ENCODE measurements at places on chromosomes 12 and 14.

DNA sequence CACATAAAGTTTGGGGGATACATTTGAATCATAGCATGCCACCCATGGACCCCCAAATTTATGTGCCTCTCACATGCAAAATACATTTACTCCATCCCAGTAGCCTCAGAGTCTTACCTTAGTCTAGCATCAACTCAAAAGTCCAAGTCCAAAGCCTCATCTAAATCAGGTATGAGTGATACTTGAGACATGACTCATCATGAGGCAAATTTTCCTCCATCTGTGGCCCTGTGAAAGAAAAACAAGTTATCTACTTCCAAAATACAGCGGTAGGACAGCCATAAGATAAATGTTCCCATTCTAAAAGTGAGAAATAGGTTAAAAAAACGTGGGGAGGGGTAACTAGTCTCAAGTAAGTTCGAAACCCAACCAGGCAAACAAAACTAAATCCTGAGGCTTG, 444.2 kb downstream of the SNAPC1 start:
- DNase-seq: no peak

GRCh38 chr14:100304825-100305323, 1.4 kb downstream of the SLC25A29 start:
- peak; percentile 55 for DNase-seq

GRCh38 chr12:106551410-106551809, 31.4 kb upstream of the RFX4 start:
- DNase-seq: no peak

DNA sequence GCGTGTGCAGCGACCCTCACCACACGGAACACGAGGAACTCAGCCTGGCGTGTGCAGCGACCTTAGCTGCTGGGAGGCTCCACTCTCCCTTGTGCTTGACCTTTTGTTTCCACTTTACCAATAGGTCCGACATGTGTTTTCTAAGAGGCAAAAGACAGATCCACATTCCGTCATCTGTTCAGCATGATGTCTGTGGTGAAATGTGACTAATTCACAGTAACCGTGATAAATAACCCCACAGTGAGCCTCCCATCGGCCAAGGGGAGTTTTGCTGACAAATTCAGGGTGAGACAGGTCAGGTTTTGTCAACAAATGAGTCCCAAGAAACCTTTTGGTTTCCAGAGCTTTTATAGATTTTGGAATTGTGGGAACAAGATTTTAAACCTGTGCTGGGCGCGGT, 55.9 kb downstream of the MOK start:
- peak; percentile 69 for DNase-seq
